ENCODE measurements at places on chromosomes 12 and 14. TPM values are rescaled to one million over a fixed set of nuclear protein-coding genes. Genes with fewer than 3 reads are reported as not detected.

OR4E2 gene
- not detected for total RNA-seq

GALNT8 gene
- 1.3 TPM for total RNA-seq

METAP2 gene
- 88.5 TPM for total RNA-seq

IL26 gene
- not detected for total RNA-seq

HOXC4 gene
- total RNA-seq = not detected

PELI2 gene
- total RNA-seq = 27.8 TPM

PPM1H gene
- total RNA-seq = 4.3 TPM

CRACR2A gene
- total RNA-seq = 2.0 TPM

DNA sequence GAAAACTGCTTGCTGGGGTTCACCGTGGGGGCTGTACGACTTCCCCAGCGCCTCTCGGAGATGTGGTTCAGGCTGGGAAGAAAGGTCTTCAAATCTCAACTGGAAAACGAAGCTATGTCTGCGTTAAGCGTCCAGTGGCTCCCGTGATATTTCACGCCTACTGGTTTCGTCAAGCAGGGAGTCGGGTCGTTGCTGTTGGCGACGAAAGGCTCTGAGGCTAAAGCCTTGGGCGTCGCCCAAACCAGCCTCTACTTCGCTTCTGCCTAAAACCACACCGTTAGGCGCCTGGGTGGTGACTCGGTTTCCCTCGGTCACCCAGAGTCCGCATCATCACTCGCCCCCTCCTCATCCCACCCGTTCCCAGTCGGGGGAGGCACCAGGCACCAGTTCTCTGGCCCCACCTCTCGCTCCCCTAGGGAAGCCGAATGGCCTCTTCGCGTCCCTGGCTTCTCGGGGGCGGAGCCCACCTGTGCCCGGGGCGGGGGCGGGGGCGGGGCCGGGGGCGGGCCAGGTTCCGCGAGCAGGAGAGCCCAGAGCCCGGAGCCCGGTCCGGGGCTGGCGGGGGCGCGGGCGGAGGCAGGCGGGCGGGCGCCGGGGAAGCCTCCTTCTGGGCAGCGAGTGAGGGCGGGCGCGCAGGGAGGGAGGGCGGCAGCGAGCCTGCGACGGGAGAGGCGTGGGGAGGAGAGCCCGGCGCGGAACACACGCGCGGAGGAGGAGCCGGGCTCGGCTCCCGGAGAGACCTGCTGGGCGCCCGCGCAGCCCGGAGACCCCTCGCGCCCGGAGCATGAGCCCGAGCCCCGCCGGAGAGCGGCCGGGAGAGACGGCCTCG is at the start of gene B4GALNT3:
B4GALNT3 (plus strand) TSS at position 510 of the 829 bp plus-strand sequence. CDS start 438 bp downstream, outside the sequence.
- no peak for DNase-seq

DNA sequence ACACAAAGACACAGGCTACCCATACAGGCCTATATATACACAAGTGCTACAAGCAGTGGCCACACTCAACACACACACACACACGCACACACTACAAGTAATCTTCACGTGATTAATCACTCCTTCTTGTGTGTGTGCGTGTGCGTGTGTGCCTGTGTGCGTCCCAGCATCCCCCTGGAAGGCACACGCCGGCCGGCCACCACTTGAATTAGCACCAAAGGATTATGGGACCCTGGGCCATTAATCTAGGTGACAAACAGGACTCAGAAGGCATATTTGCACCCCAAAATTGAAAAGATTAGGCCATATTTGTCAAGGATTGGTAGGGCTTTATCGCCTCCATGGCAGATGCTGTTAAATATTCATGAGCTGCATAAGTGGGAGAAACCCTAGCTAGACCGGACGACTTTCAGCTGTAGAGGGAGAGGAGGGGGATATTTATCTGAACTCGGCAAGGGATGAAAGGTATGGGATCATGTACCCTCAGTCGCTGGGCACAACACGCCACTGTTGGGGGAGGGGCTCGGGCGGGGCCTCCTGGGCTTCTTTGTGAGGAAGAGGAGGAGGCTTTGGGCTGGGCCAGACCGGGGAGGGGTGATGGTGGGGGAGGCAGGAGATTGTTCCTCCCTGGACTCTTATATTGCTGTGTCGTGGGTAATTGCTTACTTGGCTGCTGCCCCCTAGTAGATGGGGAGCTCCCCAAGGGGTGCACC is 89.6 kb upstream of the LHX5 start:
- no peak for DNase-seq

DNA sequence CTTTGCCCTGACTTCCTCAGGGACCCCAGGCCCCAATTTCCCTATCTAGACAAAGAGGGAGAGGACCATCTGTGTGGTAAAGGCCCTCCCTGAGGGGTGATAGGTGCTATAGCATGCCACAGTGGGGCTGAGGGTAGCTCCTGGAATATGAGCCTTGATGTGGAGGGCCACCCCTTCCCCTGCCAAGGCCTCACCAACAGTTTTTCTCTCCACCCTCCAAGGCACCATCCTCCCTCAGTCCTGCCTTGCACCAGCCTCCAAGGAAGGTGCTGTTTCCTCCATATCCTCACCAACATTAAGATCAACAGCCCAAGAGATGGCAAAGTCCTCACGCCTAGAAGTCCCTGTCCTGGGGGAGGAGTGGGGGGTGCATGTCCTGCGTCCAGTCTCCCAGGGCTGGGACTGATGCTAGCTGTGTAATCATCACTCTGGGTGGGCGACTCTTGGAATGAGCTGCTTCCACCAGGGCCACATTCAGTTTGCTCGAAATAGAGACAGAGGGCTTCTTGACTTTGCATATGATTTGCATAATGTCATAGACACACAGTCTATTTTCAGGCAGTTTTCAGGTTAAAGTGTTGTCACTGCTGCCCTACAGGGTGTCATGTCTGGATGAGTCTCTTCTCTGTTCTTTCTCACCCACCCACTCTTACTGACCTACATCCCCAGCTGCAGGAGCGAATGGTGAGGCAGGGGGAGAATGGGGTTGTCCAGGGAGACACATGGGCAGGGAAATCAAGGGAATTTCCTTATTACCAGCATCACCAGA is 17.4 kb downstream of the ACVRL1 start:
- no peak for DNase-seq

- DNase-seq = no peak
Observed at GRCh38 chr12:59164991-59165718, 244.9 kb upstream of the LRIG3 start.

GRCh38 chr12:108642899-108643654 is 9.4 kb upstream of the SELPLG start:
- DNase-seq = no peak

- DNase-seq = no peak
Observed at GRCh38 chr14:105241641-105242040, 6.7 kb upstream of the BTBD6 start.

GRCh38 chr12:59494617-59495016 is 101.2 kb upstream of the SLC16A7 start:
- no peak for DNase-seq

DNA sequence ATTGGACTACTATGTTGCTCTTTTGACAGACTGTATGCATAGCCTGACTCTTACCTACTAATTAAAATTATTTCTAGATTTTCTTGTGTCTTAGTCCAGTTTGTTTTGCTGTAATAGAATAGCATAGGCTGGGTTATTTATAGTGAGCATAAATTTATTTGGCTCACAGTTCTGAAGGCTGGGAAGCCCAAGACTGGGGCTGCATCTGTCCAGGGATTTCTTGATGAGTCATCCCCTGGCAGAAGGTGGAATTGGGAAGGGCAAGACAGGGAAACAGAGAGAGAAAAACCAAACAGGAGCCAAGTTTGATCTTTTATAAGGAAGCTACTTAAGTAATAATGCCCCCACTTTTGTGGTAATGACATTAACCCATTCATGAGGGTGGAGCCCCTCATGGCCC is 759.2 kb upstream of the LRFN5 start:
- no peak for DNase-seq

GRCh38 chr12:97616946-97617345 is 154.3 kb downstream of the RMST start:
- no peak for DNase-seq

DNA sequence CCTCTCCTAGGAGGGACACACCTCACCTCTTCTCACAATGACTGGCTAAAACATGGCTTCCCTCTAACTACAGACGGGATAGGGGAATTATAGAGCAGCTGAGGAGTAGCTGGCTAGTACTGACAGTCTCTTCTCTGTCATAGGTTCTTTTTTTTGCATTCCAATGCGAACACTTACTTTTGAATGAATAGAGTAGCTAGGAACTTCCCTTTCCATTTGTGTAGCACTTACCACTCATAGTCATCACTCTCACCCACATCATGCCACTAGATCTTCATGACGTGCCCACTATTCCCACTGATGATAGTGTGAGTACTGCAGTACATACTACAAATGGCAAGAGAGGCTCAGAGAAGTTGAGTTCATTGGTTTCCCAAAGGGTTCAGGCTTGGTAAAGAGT is 143.9 kb upstream of the HIF1A start:
- no peak for DNase-seq

GRCh38 chr12:130807309-130807708 is 31.7 kb downstream of the STX2 start:
- DNase-seq = no peak

DNA sequence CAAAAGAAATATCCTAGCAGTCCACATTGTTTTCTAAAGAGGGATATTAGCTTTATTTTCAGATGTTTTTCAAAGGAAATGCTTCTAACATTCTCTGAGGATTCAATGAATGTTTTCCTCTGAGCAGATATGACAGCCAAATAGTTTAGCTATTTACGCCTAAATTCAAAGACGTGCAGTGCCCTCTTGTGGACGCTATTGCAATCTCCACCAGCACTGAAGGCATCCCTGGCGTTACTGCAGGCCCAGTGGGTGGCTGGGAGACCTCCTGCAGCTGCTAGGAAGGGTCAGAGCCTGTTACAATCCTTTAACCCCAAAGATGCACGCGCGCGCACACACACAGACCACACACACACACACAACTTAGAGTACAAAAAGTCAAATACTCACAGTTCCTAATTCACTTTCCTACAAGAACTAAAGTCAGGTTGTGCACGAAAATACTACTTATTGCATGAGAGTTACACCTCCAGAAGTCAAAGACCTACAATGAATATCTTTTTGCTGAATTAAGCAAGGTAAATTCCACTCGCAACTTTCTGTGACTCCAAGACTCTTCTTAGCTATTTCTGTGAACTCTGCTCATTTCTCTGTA is 589.3 kb upstream of the TMEM132C start:
- DNase-seq = peak; percentile 70

GRCh38 chr12:110269622-110270124 is 11.4 kb upstream of the ATP2A2 start:
- DNase-seq = peak; percentile 72

- DNase-seq = no peak
Observed at GRCh38 chr14:30748343-30748742, 126.0 kb upstream of the COCH start.

DNA sequence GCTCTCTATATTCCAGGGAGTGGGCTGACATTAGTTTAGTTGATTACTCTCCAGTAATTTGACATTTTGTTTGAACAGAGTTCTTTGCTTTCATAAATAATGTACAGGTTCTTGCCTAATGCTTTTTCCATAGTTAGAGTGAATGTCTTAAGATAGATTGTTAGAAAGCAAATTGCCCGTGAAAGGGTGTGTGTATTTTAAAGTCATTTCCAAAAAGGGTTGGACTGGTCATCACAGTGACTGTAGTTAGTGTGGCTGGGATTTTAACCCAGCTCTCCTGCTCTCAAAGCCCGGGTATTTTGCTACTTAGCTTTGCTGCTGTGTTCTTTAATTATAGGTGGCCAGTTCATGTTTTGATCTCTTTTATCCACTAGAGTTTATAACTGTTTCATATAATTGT is 74.2 kb downstream of the DNAH10 start:
- no peak for DNase-seq

- DNase-seq = no peak
Observed at GRCh38 chr12:132004946-132005345, 55.2 kb downstream of the EP400 start.

DNA sequence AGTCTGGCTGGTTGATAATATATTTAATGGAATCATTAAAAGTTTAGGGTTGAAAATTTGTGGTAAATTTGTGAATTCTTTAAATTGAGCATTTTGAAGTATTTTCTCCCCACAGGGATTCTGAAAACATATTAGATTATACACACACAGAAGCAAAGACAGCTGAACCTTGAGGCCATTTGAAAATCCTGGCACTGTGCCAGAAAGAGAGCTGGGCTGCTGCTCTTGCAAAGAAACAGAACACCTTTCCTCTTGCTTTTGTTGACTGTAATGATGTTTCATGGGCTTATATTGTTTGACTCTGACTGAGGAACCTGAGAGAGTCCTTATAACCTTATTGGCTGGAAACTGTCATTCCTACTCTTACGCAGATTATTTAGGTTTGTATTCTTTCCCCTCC is 4.8 kb downstream of the RNF34 start:
- DNase-seq = no peak

DNA sequence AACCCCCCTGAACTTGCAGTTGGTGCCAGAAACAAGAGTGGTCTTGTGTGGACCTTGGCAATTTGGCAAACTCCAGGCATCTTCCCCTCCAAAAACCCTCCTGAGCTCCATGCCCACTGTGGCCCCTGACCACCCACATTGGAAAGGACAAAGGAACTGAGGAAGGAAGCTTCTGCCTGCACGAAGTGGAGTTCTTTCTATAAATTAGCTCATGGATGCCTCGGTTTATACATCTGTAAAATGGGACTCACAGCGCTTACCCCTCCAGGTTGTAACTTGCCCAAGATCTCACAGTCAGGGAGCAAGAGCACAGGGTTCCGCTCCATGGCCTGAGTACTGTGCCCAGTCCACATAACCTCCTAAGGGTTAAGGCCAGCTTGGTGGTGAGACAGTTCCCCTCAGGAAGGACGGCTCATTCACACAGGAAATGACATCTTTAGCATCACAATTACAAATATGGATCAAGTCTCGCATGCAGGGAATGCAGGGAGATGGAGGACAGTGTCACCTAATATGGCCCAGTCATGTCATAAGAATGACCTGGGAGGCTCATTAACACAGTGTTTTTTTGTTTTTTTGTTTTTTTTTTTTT is 66.6 kb downstream of the CLMN start:
- DNase-seq = no peak

DNA sequence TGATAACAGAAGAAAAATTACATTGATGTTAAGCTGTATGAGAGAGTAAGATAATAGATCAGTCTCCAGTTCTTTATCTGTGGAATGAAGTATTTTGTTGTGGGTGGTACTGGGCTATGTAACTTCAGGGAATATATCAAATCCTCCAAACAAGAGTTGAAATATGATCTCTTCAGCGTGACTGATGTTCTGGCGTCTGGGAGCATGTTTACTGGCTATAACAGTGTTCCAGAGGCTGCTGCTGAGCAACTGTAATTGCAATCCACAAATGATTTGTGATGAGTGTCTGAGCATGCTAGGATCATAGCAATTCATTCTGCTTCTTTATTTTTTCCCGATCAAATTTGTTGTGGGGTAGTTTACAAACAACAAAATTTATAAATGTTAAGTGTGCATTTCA is 18.6 kb upstream of the CCDC198 start:
- no peak for DNase-seq

DNA sequence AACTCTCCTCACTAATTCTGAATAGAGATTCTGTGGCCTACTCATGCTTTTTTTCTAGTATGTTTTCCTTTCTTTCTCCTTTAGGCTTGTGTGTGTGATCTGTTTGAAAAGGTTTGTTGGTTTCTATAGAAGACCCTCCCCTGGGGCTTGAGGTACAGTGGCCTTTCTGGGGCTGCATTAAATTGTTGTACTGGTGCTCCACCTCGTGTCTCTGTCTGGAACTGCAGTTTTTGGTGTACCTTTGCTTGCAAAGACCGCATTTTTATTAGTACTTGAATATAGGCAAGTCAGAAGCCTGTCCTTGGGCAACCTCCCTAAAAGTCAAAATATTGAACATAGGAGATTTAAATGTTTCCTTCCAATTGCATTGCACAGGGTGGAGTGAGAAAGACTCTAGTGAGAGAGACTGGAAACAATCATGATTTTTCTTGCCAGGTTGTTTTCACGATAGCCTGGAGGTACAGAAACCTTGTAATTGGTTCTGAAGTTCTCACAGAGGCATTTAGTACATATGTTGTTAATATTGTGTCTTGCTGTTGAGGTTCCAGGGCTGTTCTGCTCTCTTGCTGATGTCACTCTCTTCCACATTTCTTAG is 39.0 kb downstream of the SLCO1B1 start:
- no peak for DNase-seq
